Activated B cell treated with CpG ODN at 0.5 μM for 24 hours (primary cell): ENCODE measurements at places on chromosomes 7 and 10. TPM values are rescaled to one million over a fixed set of nuclear protein-coding genes. Genes with fewer than 3 reads are reported as not detected.

LRIT1 gene
- total RNA-seq: not detected in 2 replicates

BTAF1 gene
- total RNA-seq: 63.4 and 74.7 TPM in 2 replicates

AEBP1 gene
- 17.4 and 21.7 TPM in 2 replicates for total RNA-seq

GATA3 gene
- 0.34 and 0.53 TPM in 2 replicates for total RNA-seq

NACAD gene
- total RNA-seq: 0.33 and 0.93 TPM in 2 replicates

IKZF1 gene
- 301 and 325 TPM in 2 replicates for total RNA-seq

CTTNBP2 gene
- 0.18 and 0.49 TPM in 2 replicates for total RNA-seq

MPP7 gene
- total RNA-seq: 6.2 and 8.3 TPM in 2 replicates

TCF7L2 gene
- 0.71 and 2.2 TPM in 2 replicates for total RNA-seq

ECHDC3 gene
- 10.1 and 12.5 TPM in 2 replicates for total RNA-seq

FLNC gene
- not detected in 2 replicates for total RNA-seq

RGS10 gene
- 53.5 and 56.6 TPM in 2 replicates for total RNA-seq

PRRT4 gene
- total RNA-seq: 0.10 TPM in 1 of 2 replicates, not detected in the other

GLRX3 gene
- 80.6 and 85.0 TPM in 2 replicates for total RNA-seq

OPN1SW gene
- total RNA-seq: not detected in 2 replicates

CPED1 gene
- 0.09 and 0.42 TPM in 2 replicates for total RNA-seq

RBP4 gene
- total RNA-seq: not detected in 2 replicates

SOSTDC1 gene
- total RNA-seq: not detected in 2 replicates

GPRIN2 gene
- total RNA-seq: not detected in 2 replicates

TMEM213 gene
- total RNA-seq: not detected in 2 replicates

ERVW-1 gene
- not detected in 2 replicates for total RNA-seq

FOXP2 gene
- not detected in 2 replicates for total RNA-seq

OR2A7 gene
- 1.3 and 1.9 TPM in 2 replicates for total RNA-seq

DPY19L1 gene
- total RNA-seq: 10.0 and 13.6 TPM in 2 replicates

IGF2BP3 gene
- 7.4 and 10.3 TPM in 2 replicates for total RNA-seq

SEMA3D gene
- not detected in 2 replicates for total RNA-seq

SPDYE2B gene
- not detected in 2 replicates for total RNA-seq

PIP4K2A gene
- 94.6 and 102 TPM in 2 replicates for total RNA-seq

HOXA9 gene
- not detected in 2 replicates for total RNA-seq

DUS4L gene
- 11.0 and 14.6 TPM in 2 replicates for total RNA-seq

FAM241B gene
- total RNA-seq: 1.00 and 1.8 TPM in 2 replicates

VPS37D gene
- 0.17 and 0.24 TPM in 2 replicates for total RNA-seq

MYH16 gene
- not detected in 2 replicates for total RNA-seq

GLCCI1 gene
- total RNA-seq: 32.4 and 37.4 TPM in 2 replicates

NUTM2A gene
- total RNA-seq: 1.0 and 1.3 TPM in 2 replicates

TEX47 gene
- not detected in 2 replicates for total RNA-seq
